ENCODE measurements at places on chromosomes 4 and X.

DNA sequence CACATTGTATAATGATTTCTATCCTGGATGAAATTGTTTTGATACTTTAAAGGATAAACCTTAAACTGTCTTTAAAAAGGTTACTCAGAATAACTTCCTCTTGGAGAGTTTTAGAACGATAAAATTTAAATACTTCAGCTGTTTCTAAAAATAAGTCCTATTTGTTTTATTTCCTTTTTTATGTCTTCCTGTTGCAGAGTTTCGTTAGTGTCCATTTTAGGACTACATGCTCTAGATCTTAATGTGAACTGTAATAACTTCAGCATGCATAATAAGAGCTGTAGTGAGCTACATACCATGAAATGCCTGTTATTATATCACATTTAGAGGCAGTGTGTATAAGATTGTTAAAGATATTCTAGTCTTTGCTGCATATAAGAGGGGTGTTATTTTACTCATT is 14.6 kb downstream of the ATP10D start:
- no peak for DNase-seq

DNA sequence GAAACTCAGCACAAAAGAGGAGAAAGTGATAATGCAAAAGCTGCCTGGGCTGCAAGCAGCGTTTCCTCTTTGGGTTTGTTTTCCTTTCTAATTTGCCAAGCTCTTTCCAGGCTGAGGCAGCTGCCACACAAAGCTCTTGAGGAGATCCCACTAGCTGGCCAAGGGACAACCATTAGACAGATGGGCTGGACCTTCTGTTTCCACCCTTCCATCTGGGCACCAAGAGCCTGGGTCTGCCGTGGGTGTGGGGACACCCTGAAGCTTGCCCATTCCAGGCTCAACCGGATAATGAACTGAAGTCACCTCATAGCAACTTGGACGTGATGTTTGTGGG is 194.6 kb upstream of the C1QTNF7 start:
- DNase-seq = no peak

DNA sequence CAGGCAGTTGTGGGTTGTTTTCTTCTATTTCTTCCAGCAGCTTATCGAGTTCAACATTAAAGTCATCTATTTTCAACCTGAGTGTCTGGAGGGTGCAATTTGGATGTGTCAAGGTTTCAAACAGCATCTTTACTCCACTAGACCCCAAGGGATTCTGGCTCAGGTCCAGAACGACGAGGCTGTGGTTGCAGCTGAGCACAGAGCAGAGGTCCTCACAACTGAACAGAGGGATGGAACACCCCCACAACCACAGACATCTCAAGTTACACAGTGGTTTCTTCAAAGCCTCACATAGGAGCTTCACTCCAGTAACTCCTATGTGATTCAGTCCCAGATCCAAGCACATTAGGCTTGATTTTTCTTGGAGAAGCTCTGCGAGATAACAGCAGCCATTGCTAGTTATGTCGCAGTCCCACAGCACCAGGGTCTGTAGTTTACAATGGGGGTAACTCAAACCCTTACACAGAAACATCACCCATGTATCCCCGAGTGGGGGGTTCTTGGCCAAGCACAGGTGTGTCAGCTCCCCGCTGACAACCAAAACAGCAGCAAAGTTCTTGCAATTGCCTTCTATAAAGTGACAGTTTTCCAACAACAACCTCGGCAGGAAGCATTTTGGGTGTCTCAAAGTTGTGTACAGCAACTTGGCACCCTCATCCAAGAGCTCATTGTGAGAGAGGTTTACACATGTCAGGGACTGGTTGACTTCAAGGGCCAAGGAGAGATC is 2.8 kb downstream of the NLRP2B start:
- no peak for DNase-seq

DNA sequence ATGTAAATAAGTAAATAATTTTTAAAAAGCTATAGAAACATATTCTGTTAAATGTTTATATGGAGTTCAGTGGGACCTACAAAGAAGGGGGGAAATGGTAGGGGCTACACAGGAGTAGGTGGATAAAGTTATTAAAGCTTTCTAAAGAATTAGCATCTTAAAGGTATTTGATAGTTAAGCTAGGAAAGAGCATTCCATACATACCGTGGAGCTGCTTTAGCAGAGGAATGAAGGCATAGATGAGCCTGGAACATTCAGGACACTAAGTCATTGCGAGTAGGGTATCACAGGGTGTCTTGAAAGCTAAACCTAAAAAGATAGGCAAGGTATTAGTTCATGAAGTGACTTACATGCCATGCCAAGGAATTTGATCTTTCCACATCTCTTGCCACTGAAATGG is 60.4 kb downstream of the SLC10A6 start:
- no peak for DNase-seq

DNA sequence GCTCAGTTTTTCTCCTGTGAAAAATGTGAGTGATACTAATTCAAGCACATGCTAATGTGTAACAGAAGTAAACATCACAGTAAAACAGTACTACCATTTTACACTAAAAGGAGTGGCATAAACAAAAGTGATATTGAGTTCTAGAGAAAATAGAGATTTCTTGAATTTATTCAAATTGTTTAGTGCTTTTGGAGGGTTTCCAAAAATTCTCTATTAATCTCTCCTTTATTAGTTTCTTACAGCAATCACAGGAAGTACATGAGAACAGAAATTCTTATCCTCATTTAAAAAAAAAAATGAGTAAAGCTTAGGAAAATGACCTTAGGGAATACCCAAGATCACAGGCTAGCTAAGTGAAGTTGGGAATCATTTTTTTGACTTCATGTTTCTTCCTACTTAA is 459.7 kb upstream of the GALNTL6 start:
- DNase-seq = no peak

Measured in bone marrow (tissue), 2 donors.